ENCODE measurements at places on chromosomes 4 and X.

DNA sequence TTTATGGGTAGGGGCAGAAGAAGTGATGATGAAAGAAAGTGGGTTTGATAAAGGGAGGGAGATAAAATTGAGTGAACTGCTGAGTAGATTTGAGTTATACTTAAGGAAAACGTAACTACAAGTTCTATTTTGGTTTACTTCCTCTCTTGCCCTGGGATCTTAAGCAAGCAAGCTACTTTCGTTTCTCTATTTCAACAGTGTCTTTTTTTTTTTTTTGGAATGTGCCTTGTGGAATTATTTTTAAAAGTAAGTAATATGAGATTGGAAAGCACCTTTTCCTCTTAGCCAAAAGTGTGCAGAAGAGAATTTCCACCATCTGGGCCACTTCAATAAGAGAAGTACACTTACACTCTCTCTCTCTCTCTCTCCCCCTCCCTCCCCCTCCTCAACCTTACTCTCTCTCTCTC is 16.0 kb upstream of the C4orf36 start:
- DNase-seq: no peak

DNA sequence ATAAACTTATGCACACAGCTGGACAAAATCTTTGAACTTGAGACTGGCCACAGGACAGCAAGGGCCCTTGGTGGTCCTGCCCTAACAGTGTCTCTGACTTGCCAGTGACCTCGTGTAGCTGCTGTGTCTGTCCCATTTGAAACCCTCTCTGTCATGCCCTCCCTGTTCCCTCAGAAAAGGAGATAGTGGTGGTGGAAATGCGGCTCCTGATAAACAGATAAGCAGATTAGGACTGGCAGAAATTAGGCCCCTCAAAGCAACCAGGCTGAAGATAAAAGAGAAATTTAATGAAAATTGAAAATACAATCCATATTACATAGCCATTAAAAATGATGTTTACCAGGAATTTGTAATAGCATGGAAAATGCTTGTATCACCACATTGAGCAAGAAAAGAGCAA is 136.6 kb upstream of the ATP6AP2 start:
- no peak for DNase-seq

DNA sequence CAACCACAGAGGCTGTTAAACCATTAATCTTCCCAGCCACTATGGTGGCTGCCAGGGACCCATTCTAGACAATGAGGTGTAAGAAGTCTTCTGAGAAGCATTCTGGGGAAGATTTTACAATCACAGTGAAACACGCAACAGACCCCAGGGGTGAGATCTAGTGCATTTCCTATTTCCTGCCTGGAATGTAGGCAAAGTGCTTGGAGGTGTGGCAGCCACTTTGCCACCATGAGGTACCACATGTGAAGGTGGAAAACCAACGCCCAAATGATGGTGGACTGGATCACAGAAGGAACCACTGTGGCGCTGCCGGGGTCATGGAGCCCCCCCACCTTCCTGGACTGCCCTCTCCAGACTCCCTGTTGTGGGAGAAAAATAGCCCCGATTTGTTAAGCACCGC is 61.8 kb downstream of the WFS1 start:
- DNase-seq: no peak

DNA sequence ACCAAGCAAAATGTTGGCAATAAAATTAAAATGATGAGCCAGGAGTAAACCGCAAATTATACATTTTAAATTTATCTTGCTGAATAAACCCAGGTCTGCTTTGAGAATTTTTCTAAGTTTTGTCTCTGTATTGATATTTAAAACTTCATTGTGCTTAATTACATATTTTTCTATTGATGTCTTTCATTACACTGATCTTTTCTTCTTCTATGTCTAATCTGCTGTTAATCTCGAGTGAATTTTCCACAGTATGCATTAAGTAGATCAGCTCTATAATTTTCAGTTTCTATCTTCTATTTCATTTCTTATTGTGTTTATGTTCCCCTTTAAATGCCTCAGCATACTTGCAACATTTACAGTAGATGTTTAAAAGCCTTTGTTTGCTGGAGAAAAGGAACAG is 918.7 kb downstream of the FAT4 start:
- no peak for DNase-seq

- no peak for DNase-seq
Measured at GRCh38 chrX:30620980-30621618, 32.1 kb upstream of the GK start.

Measured in activated CD8-positive, alpha-beta memory T cell treated with anti-CD3 and anti-CD28 coated beads for 1 hour (primary cell).